ENCODE measurements at places on chromosomes 3 and 15. TPM values are rescaled to one million over a fixed set of nuclear protein-coding genes. Genes with fewer than 3 reads are reported as not detected.

DNA sequence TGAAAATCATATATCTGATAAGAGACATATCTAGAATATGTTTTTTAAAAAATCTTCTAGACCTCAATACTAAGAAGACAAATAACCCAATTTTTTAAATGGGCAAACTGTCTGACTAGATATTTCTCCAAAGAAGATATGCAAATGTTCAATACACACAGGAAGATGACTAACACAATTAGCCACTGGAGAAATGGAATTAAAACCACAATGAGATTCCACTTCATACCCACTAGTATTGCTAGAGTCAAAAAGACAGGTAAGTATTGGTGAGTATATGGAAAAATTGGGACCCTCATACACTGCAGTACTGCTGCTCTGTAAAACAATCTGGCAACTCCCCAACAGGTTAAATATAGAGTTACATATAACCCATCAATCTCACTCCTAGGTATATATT, 33.1 kb upstream of the TOPAZ1 start:
- peak; percentile 50 for DNase-seq

- no peak for DNase-seq
Measured at GRCh38 chr3:46859001-46859710, 4.1 kb downstream of the MYL3 start.

- peak; percentile 64 for DNase-seq
Measured at GRCh38 chr3:160473978-160474377, 24.4 kb upstream of the TRIM59 start.

- no peak for DNase-seq
Measured at GRCh38 chr3:30256474-30256873, 349.9 kb upstream of the TGFBR2 start.

DNA sequence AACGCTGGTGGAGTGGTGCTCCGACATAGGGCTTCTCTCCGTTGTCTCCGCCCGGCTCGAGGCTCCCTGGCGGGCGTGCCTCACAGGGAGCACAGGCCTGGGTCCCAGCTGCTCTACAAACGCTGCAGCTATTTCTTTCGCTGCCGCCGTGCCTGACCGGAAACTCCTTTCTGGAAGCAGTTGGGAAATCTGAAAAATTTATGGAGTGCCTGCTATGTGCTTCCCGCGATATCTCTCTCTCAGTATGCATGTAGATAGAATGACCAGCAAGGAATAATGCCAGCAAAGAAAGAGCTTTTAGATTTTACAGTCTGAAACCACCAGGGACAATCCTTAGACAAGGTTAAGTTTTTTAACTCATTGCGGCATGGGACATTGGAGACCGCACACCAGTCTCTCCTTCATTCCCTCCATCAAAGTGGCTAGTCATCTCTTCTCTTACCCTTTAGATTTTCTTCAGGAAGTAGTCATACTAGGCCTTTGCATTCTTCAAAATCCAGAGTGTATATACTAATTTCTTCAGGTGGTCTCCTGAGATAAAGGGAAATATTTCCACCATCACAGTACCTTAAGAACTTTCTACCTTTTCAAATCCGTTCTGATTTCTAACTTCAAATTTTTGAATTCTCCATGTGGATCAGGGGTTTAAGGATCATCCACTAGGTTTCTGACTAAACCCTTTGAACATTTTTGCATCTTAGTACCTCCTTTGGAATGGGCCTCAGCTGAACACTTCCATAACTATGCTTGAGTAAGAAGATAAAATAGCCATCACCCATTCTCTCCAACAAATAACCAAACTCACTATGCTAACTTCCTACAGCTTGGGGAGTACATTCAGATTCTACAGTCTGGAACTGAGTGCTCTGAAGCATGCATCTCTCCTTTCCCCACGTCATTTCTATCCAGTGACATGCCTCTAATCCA, 1.1 kb upstream of the NPHP3 start:
- DNase-seq = peak; percentile 52

DNA sequence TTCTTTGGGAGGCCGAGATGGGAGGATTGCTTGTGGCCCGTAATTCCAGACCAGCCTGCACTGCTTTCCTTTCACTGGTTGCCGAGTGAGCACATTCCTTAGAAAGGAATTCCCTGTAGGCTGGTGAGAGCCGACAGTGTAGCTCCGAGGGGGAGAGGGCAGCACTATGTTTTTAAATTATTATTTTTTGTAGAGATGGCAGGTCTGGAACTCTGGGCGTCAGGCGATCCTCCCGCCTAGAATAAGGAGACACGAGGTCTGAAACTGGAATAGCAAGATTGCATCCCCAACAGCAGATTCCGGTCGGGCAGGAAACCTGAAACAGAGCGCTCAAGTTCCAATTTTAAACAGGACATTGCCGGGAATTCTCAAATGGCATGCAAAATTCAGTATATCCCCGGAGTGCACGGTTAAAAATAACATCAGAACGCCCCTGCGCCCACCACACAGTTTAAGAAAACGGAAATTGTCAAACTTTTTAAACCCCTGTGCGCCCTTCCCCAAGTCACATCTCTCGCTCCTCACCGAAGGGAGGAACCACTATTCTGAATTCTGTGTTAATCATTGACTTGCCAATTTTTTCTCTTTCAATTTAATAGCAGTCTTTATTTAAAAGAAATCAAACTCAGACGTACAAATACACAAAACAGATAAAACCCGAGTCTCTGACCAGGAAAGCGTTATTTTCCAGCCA, 643 bp upstream of the RNU5B-1 start:
- peak; percentile 76 for DNase-seq

The CXCR6 gene
- total RNA-seq = not detected

The CP gene
- not detected for total RNA-seq

The RHOV gene
- total RNA-seq = 0.18 TPM

The PLS1 gene
- total RNA-seq = 20.6 TPM

All from foreskin keratinocyte (primary cell).